ENCODE measurements at places on chromosomes 11 and 22. TPM values are rescaled to one million over a fixed set of nuclear protein-coding genes. Genes with fewer than 3 reads are reported as not detected.
A peak's percentile ranks its signal among the peaks of the same experiment; 100 is the strongest.

- ATAC-seq, result no peak
Observed at GRCh38 chr22:45823336-45823735, 151.7 kb downstream of the ATXN10 start.

GRCh38 chr11:65529475-65530156 lies 4.7 kb downstream of the SCYL1 start:
- no peak for ATAC-seq

DNA sequence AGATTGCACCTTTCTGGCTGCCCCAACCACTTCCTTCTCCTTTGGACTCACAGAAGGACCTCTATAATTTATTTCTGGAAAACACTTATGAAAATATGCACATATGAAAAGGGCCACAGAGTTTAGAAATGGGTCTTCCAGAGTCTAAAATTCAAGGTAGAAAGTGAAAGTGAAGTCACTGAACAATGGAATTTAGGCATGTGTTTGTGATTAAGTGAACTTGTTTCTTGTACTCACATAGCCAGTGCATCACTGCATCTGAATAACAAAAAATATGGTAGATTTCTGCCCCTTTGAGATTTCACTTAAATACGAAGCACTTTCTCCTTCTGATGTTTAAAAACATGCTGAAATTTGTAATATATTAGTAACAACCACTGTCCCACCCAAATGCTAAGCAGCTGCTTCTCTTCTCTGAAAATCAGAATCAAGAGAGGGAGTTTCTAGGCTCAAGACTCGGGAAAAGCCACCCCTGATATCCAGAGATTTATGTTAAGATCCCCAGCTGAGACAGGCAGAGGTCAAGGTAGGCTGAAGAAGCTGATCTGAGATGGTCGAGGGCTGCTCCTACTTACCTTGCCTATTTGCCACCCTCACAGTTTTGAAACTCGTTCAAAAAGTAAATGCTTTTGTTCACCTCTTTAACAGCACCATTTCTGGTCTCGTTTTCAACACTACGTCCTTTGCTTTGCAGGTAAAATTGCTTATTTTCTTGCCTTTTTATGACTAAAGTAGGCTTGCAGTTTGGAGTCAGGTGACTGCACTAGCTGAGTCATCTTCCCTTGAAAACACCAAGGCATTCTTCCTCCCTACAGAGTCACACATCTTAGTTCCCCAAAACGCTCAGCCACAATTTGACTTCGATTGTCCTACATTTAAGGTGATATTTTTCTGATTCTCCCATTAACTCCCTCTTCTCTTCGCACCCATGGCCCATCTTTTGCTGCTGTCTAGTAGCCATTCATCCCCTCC lies at the start of gene XKR3:
XKR3 (minus strand) TSS at position 696 of the 972 bp plus-strand sequence. CDS start 17,338 bp downstream, outside the sequence.
- ATAC-seq, result peak; percentile 68

DNA sequence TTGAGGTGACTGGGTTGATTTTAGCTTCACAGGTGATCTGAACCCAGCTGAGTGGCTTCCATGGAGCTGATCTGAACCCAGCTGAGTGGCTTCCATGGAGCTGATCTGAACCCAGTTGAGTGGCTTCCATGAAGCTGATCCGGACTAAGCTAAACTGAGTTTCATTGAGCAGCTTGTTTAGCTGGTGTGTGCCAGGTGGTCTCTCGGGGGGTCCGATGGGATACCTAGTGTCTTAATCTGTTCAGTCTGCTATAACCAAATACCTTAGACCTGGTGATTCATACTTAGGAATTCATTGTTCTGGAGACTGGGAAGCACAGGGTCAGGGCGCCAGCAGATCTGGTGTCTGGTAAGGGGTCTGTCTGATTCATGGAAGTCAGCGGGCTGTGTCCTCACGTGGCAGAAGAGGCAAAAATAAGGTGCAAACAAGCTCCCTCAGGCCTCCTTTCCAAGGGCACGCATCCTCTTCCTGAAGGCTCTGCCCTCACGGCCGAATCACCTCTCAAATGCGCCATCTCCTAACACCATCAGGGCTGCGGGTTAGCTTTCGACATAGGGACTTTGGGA lies 52.5 kb upstream of the KCNQ1OT1 start:
- ATAC-seq, result no peak

The TRIM64C gene
- total RNA-seq, result not detected

GRCh38 chr11:24386546-24387397 lies 110.1 kb upstream of the LUZP2 start:
- no peak for ATAC-seq

DNA sequence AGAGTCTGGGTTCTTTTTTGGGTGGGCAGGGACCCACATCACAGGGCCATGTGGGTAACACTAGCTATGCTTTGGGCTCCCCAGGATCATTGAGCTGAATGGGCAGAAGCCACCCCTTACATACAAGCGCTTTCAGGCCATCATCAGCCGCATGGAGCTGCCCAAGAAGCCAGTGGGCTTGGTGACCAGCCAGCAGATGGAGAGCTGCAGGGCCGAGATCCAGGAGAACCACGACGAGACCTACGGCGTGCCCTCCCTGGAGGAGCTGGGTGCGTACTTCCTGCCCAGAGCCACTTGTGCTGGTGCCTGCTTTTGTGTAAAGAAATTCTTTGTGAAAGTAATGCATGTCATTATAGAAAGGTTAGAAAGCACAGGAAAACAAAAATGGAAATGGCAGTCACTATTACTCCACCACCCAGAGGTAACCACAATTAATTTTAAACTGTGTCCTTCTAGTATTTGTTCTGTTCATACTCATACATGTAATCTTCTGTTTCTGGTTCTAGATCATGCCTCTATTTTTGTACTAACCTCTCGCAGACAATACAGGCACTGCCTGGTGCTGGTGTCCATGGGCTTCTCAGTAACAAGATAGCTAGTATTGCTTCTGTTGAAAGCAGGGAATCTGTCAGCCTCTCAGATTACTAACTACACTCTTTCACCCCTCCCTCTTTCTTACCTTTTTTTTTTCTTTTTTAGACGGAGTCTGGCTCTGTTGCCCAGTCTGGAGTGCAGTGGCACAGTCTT lies 13.7 kb downstream of the CRY2 start:
- ATAC-seq, result no peak

- no peak for ATAC-seq
Observed at GRCh38 chr11:17802491-17802890, 67.9 kb downstream of the KCNC1 start.

DNA sequence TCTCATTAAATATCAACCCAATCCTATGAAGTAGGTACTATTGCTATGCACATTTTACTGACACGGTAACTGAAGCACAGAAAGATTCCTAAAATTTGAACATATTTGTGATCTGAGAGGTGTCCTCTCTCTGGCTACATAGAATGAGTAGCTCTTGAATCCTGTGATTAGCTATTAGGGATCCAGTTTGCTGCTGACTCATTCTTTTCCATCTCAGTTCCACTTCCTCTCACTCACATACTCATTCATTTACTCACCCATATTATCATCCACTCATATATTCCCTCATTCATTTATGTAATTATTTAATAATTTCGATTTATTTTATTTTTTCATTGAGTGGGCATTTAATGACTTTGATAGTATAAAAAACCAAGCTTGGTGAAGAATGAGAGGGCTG lies 42.7 kb downstream of the OR5B17 start:
- ATAC-seq, result no peak

GRCh38 chr11:121575250-121575962 lies 122.6 kb upstream of the SORL1-AS1 start:
- ATAC-seq, result peak; percentile 56

The SPDYC gene
- not detected for total RNA-seq

DNA sequence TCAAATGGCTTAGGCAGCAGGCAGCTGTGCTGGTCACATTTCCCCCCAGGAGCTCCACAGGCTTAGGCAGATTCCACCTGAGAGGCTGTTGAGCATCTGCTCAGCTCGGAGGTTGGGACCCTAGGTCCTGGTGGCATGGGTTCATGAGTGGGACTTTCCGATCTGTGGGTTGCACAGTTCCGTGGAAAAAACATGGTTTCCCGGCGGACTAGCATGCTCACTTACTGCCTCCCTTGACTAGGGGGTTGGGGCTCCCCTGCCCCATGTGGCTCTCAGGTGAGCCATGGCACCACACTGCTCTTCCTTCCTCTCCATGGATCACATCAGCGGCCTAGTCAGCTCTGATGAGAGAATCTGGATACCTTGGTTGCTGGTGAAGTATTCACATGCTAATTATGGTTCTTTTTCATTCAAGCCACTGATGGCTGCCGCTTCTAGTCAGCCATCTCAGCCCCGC lies 685.1 kb downstream of the METTL15 start:
- no peak for ATAC-seq

The CYTH4 gene
- 124 TPM for total RNA-seq

DNA sequence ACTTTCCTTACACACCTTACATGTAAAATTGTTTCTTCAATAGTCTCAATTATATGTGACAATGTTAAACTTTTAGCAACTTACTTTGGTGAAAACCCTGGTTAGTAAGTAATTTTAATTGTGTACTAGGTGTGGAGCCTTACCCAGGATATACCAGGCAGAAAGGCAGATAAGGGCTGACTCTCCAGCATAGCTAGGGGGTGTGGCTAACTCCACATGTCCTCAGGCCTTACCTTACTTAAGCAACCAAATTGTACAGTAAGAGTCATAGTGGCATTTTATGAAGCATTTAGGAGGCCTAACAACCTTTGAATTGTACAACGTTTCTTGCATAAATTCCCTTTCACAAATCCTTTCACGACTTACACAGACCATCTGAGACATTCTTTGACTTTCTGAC lies 118.2 kb upstream of the OR9Q1 start:
- ATAC-seq, result no peak

DNA sequence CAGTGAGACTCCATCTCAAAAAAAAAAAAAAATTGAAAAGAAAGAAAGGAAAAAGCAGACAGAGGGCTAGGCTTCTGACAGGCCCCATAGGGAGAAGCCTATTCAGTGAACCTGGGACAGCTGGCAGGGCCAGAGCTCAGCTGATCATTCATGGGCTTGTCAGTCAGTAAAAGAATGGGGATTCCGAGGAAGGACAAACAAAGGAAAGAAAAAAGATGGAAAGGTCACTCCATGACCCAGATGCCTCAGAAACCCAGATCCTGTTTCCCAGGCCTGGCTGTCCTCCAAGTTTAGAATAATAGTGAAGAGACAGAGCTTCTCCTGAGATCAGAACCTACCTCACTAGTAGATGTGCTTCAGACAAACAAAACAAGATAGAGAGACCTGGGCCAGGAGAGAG lies 34.3 kb upstream of the ASPHD2 start:
- ATAC-seq, result no peak

DNA sequence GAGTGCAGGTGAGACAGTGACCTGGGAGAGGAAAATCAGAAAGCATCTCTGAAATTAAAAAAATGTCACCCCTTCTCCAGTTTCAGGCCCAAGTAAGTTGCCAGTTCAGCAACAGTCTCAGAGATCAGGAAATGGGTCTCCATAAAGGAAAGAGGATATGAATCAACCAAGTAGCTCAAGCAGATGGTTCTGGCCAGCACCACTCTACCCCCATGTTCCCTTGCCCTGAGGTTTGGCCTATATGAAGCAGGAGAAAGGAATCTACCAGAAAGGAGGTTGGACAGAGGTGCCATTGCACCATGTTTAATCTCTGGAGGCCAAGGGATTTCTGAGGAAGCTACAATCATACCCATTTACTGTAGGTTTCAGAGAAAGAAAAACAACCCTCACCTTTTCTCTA lies 7.7 kb downstream of the FZD4 start:
- no peak for ATAC-seq

GRCh38 chr22:41862530-41863266 lies 29.8 kb downstream of the SREBF2 start:
- ATAC-seq, result peak; percentile 77

DNA sequence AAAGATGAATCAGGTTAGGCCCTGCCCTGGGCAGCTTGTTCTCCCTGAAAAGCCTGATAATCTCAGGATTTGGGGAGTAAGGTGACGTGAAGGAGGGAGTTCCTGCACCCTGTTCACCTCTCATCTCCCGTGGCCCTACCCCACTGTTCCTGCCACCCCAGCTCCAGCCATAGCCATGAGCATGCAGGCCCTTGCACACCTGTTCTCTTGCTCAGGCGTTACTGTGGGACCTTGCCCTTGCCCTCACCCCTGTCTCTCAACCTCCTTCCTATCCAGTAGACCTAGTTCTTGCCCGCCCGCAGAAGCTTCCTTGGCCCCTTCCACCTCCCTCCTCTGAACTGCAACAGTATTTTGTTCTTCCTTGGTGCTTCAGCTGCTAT lies 15.0 kb downstream of the TSKU start:
- peak; percentile 6 for ATAC-seq

- no peak for ATAC-seq
Observed at GRCh38 chr11:78181185-78181584, 7.2 kb downstream of the KCTD21 start.

- no peak for ATAC-seq
Observed at GRCh38 chr22:18954990-18955571, 19.0 kb upstream of the PRODH start.

The GUCY1A2 gene
- 0.08 TPM for total RNA-seq

DNA sequence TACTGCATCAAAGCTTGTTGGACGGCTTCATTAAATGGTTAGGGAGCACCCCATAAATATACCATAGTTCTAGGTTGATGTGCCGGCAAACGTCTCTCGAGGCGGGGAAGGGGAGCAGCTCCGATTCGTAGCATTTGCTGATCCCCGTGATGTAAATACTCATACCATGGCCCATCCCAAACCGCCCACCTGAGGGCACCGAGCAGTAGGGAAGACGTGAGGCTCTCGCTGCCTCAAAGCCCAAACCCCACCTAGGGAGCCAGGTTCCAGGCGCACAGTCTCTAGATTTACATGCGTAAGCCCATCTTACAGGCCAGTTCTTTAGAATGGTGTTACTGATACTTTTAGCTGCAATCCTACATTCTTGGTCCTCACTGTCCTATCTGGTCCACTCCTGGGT lies 124.0 kb downstream of the FEZ1 start:
- no peak for ATAC-seq

The GAS2 gene
- total RNA-seq, result 1.5 TPM

GRCh38 chr11:3820971-3821370 lies 12.6 kb downstream of the PGAP2 start:
- no peak for ATAC-seq

GRCh38 chr11:96012086-96012824 lies 88.3 kb upstream of the MTMR2 start:
- peak; percentile 68 for ATAC-seq

DNA sequence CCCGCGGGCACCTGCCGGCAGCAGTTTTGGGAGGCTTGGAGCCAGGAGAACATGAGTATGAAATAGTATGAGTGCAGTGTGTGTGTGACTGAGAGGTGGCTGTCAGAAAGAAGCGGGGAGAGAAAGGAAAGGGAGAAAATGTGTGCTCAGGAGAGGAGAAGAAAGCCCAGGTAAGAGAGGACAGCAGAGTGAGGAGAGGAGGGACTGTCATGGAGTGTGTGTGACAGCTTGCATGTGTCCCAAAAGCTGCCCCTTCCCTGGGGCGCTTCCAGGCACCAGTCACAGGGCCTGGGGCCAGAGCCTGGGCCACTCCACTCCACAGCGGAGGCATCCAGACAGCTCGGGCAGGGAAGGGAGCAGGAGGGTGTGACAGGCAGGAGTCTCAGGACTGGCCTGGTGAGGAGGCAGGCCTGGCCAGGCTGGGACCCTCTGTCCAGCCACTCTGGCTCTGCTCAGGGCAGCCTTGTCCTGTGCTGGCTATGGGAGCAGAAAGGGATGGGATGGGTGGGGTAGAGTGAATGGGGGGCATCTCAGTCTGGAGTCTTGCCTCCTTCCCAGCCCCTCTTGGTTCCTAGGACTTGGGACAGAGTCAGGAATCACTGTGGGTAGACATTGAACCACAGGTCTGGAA lies 949 bp downstream of the MMP11 start:
- no peak for ATAC-seq
